Upper lobe of right lung (tissue), 1 donor: ENCODE measurements at places on chromosomes 3 and 15. TPM values are rescaled to one million over a fixed set of nuclear protein-coding genes. Genes with fewer than 3 reads are reported as not detected.

- no peak for DNase-seq
- no peaks in the 10 kb centered on the region for H3K4me1 ChIP-seq
- no peaks in the 10 kb centered on the region for H3K27me3 ChIP-seq
- no peak overlapping the region for H3K27ac ChIP-seq
- no peak overlapping the region for H3K4me3 ChIP-seq
Observed at GRCh38 chr15:77040673-77041072, 30.2 kb downstream of the TSPAN3 start.

DNA sequence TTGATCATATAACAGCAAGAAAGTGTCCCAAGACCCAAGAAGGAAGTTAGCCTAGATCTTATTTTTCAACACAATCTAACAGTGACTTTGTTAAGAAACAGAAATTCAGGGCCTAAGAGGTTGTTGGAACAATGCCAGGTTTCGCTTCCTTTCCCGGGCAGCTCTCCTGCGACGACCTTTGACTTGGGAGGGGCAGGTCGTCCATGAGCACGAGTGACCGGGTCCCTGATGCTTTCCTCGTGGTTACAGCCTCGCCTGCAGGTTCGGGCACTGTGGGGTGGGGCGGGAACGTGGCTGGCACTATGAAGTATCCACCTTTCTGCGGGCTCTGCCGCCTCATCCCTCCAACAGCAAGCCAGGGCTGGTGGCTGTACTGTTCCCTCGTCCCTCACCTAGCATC lies 90.1 kb upstream of the RGMA start:
- no peak overlapping the region for H3K4me3 ChIP-seq
- no peaks in the 10 kb centered on the region for H3K4me1 ChIP-seq
- no peak overlapping the region for H3K27ac ChIP-seq
- no peaks in the 10 kb centered on the region for H3K27me3 ChIP-seq
- peak; percentile 77 for DNase-seq

DNA sequence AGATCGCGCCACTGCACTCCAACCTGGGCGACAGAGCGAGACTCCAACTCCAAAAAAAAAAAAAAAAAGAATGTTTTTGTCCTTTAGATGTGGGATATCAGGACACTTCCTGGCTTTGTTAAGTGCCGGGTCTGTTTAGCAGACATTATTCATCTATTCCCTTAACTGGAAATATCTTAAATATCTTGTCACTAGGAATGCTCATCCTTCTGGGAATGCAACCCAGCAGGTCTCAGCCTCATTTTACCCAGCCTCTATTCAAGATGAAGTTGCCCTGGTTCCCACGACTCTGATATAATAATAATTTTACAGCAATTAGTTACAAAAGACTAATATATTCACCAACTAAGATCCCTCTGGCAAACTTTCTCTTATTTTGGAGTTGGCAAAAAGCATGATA lies 260.9 kb upstream of the SLITRK3 start:
- H3K27ac ChIP-seq, result no peak overlapping the region
- no peak overlapping the region for H3K4me3 ChIP-seq
- DNase-seq, result no peak
- no peaks in the 10 kb centered on the region for H3K27me3 ChIP-seq

- H3K4me1 ChIP-seq, result no peaks in the 10 kb centered on the region
- no peaks in the 10 kb centered on the region for H3K27me3 ChIP-seq
- no peak overlapping the region for H3K27ac ChIP-seq
Observed at GRCh38 chr3:189096092-189096491, 75.7 kb upstream of the TPRG1 start.

DNA sequence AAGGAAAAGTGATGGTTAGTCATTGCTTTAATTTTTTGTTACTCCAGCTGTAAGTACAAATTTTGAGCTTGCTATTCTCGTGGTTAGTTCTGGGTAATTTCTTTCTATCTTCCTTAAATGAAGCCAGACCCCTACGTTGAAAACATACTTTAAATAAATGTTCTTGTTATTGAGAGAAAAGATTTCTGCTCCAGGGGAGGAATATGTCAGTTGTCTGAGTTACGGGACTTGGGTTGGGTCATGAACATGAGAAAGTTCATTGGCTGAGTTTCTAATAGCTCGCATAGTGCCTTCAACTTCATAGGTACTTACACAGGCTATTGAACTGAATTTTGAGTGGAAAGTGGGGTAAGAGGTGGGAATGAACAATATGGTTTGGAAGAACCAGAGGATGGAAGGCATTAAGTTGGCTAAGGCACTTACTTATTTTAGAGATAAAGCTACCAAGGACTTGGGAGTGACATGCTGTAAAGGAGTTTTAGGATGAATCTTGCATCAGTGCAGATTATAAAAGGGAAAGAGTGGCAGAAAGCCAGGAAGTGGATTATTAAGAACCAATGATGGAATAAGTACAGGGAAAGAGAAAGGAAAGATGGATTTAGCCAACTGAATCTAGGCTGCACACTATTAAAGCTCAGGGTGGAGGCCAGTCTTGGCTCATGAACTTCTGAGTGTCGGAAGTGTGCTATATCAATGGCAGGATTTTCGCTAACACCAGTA lies 1.4 kb downstream of the RPSA start:
- no peak for DNase-seq
- H3K4me1 ChIP-seq, result peaks cover 34% of the 10 kb centered on the region
- peak overlapping the region; percentile 24 for H3K27ac ChIP-seq
- peaks cover 51% of the 10 kb centered on the region for H3K36me3 ChIP-seq
- H3K27me3 ChIP-seq, result no peaks in the 10 kb centered on the region
- peak overlapping the region; percentile 94 for H3K4me3 ChIP-seq

GRCh38 chr3:56321892-56322291 lies 146.4 kb downstream of the ERC2 start:
- no peaks in the 10 kb centered on the region for H3K27me3 ChIP-seq
- DNase-seq, result no peak
- H3K36me3 ChIP-seq, result no peaks in the 10 kb centered on the region

- no peak for DNase-seq
- H3K36me3 ChIP-seq, result no peaks in the 10 kb centered on the region
- H3K4me1 ChIP-seq, result no peaks in the 10 kb centered on the region
- H3K27ac ChIP-seq, result no peak overlapping the region
- H3K4me3 ChIP-seq, result no peak overlapping the region
- peaks cover 2% of the 10 kb centered on the region for H3K27me3 ChIP-seq
Observed at GRCh38 chr15:91281947-91282346, 181.9 kb downstream of the SV2B start.

- no peak for DNase-seq
- H3K4me3 ChIP-seq, result no peak overlapping the region
- H3K36me3 ChIP-seq, result no peaks in the 10 kb centered on the region
- H3K4me1 ChIP-seq, result no peaks in the 10 kb centered on the region
Observed at GRCh38 chr3:78148986-78149717, 1109.3 kb downstream of the ROBO2 start.

- H3K4me1 ChIP-seq, result no peaks in the 10 kb centered on the region
- no peaks in the 10 kb centered on the region for H3K36me3 ChIP-seq
- DNase-seq, result no peak
- H3K27me3 ChIP-seq, result no peaks in the 10 kb centered on the region
- no peak overlapping the region for H3K4me3 ChIP-seq
Observed at GRCh38 chr15:95869920-95870319, 460.6 kb upstream of the NR2F2 start.

DNA sequence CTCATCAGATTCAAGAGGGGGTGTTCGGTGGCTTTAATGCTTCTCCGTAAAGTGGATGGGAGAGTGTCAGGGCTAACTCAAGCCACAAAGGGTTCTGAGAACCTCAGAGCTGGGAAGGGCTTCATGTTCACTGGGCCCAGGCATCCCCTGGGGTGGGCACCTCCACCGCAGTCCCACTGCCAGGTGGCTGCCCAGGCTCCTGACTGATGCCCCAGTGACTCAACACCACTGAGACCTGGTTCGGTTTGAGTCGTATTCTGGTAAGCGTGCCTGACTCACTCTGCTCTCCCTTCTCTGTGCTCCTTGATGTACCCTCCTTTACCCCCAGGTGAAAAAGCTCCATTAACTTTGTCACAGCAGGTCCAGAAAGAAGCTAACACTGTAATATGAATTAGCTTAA lies 304.6 kb downstream of the RPLP1 start:
- no peaks in the 10 kb centered on the region for H3K36me3 ChIP-seq
- H3K4me3 ChIP-seq, result no peak overlapping the region
- H3K4me1 ChIP-seq, result peaks cover 33% of the 10 kb centered on the region

DNA sequence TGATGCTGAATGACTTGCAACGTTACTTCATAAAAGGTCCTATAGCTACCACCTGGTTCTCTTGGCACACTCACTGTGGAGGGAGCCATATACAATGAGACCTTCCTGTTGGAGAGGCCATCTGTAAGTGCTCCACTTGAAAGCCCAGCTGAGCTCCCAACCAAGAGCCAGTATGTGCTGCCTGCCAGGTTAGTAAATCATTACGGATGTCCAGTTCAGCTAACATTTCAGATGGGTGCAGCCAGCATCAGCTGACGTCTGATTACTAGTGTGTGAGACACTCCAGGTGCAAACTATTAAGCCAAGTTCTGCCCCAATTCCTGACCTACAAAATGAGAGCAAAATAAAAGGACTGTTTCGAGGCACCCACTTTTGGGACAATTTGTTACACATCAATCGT lies 274.4 kb upstream of the ROBO2 start:
- H3K4me3 ChIP-seq, result no peak overlapping the region
- no peaks in the 10 kb centered on the region for H3K27me3 ChIP-seq
- no peaks in the 10 kb centered on the region for H3K36me3 ChIP-seq

DNA sequence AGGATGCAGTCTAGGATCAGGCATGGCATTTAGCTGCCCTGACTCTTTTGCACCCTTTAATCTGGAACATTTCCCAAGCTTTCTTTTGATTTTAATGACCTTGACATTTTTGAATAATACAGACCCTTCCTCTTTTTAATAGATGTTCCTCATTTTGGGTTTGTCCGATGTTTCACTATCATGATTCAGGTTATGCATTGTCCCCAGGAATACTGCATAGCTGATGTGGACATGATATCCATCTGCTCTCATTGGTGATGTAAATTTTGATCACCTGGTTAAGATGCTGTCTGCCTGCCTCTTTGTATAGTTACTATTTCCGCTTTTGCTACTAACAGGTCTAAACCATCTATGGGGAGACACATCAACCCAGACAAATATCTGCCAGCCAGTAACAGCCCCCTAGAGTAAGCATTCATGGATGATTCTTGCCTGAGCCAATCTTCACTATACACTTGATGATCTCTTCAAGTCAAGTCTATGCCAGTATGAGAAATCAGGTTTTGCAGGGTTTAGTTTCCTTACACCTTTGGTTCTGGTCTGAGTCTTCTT lies 50.6 kb upstream of the ULK4 start:
- H3K4me1 ChIP-seq, result peaks cover 26% of the 10 kb centered on the region
- peak overlapping the region; percentile 65 for H3K4me3 ChIP-seq
- H3K27me3 ChIP-seq, result no peaks in the 10 kb centered on the region
- H3K27ac ChIP-seq, result peak overlapping the region; percentile 90
- no peak for DNase-seq

DNA sequence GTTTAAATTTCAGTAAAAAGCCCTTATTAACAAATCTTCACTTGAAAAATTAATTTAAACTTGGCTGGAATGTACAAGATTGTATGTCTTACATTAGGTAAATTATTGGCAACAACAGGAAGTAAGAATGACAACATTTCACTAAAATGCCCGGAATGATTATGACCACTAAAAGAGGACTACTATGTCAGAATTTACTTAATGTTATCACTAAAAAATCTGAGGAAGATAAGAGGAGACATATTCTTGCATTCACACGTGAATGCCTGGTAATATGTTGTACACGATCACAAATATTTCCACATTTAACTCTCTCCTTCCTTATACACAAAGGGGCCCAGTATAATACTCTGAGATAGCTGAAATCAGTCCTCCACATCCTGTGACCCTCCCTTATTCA lies 29.7 kb downstream of the VGLL3 start:
- no peaks in the 10 kb centered on the region for H3K36me3 ChIP-seq
- no peaks in the 10 kb centered on the region for H3K4me1 ChIP-seq
- no peak overlapping the region for H3K4me3 ChIP-seq
- H3K27me3 ChIP-seq, result no peaks in the 10 kb centered on the region
- H3K27ac ChIP-seq, result no peak overlapping the region
- DNase-seq, result no peak

DNA sequence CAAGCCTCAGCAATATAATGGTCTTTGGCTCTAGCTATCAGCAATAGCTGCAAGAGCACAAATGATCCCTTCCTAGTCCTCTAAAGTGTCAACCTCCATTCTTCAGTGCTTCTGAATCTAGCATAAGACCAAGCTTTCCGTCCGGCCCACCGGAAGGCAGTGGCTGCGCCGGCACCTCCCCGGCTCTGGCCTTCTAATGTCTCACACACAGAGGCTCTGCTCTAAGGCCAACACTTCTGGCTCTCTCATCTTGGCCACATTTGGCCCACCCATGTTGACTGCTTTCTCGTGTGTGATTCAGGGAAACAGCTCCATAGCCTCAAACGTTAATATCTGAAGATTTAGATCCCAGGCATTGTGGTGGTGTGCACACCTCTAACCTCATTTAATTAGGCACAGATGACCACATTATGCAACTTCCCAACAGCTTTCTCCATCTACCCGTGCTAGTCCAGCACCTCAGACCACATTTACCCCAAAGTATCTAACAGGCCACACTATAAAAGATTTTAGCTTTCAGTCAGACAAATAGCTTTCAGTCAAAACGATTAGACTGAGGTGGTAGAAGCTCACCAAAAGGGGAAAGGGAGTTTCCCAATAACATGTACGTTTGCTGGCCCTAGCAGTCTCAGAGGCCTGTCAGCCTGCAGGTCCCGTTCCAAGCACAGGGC lies 19.3 kb downstream of the SLC51A start:
- H3K4me1 ChIP-seq, result no peaks in the 10 kb centered on the region
- DNase-seq, result no peak
- no peak overlapping the region for H3K4me3 ChIP-seq
- no peaks in the 10 kb centered on the region for H3K27me3 ChIP-seq
- H3K27ac ChIP-seq, result no peak overlapping the region
- peaks cover 42% of the 10 kb centered on the region for H3K36me3 ChIP-seq

DNA sequence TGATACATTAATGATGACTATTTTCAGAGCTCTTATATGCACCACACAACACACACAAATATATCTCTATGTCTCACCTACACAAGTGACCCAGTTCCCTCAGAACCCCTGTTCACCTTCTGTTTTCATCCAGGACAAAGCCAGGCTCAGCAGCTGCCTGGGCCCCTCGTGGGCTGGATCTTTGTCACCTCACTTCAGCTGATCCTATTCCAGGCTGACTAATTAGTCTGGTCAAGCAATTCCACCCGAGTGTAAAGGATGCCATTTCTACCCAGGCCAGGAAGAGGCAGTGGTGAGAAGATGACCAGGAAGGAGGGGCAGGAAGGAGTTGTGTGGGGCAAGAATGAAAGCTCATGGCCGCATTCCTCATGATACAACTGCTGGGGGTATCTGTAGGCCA lies 62.3 kb downstream of the DHX30 start:
- H3K4me1 ChIP-seq, result no peaks in the 10 kb centered on the region
- H3K27ac ChIP-seq, result no peak overlapping the region
- H3K4me3 ChIP-seq, result no peak overlapping the region
- H3K27me3 ChIP-seq, result no peaks in the 10 kb centered on the region

The CDHR4 gene
- not detected for total RNA-seq

The SLC22A13 gene
- total RNA-seq, result 0.41 TPM

The PHC3 gene
- 84.4 TPM for total RNA-seq

The GABRB3 gene
- 3.2 TPM for total RNA-seq

The COLQ gene
- 1.1 TPM for total RNA-seq

The CKMT1B gene
- total RNA-seq, result 0.84 TPM

The SLC24A5 gene
- 0.84 TPM for total RNA-seq

The NUSAP1 gene
- 6.7 TPM for total RNA-seq

The FSTL1 gene
- total RNA-seq, result 221 TPM

The TNNC1 gene
- total RNA-seq, result 88.9 TPM

The C2CD4A gene
- 0.14 TPM for total RNA-seq

The A4GNT gene
- total RNA-seq, result not detected

The MCF2L2 gene
- 1.2 TPM for total RNA-seq
